ENCODE measurements at places on chromosomes 4 and X.

DNA sequence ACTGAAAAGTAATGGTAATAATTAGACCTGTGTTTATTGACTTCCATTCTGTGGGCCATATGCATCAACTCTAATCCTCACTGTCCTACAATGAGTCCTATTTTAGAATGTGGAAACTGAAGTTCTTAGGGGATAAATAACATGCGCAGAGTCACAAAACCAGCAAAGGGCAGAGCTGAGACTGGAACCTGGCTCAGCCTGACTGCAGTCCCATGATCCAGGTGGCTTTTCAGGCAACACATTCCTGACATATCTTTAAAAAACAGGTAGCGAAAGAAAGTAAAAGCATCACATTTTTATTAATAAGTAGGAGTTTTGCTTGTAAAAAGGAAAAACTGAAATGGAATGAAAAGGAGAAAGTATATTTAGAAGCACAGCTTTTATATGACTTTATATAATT lies 34.7 kb upstream of the PRSS48 start:
- no peak for DNase-seq

DNA sequence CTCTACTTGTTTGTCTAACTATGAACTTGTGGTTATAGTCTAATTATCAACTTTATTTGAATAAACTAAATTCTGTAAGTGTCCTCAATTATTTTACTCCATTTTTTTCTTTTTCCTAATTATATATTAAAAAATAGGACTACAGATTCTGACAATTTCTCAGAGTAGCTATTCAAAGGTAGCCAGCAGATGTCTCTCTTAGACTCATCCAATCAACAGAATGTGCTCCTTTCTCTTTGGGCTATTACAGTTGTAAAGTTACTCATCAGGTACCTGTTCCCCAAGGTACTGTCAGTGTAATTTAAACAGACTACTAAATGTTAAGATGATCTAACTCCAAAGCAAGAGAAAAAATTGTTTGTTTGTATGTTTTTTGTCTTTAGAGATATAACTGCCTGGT lies 248.6 kb downstream of the PCDH18 start:
- DNase-seq: no peak

GRCh38 chrX:132933170-132933569 lies 25.3 kb downstream of the HS6ST2 start:
- no peak for DNase-seq

- DNase-seq: no peak
Measured at GRCh38 chr4:148021686-148022085, 289.8 kb downstream of the ARHGAP10 start.

- no peak for DNase-seq
Measured at GRCh38 chrX:46209768-46210167, 335.5 kb downstream of the ZNF674 start.

- DNase-seq: no peak
Measured at GRCh38 chr4:47744253-47744652, 93.6 kb downstream of the CORIN start.

DNA sequence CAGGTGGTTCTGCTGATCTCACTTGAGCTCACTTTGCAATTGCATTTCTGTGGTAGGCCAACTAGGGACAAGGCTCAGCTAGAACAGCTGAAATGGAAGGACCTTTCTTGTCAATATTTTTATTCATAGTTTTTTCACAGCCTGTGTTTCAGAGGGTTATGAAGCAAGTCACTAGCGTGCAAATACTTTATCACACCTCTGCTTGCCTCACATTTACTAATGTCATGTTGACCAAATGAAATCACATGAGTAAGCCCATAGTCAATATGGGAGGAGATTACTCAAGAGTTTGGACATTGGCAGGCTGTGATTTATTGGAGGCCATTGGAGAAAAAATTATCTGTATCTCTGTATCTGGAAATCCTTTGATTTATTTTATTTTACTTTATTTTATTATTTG lies 628.3 kb upstream of the EPHA5 start:
- no peak for DNase-seq

DNA sequence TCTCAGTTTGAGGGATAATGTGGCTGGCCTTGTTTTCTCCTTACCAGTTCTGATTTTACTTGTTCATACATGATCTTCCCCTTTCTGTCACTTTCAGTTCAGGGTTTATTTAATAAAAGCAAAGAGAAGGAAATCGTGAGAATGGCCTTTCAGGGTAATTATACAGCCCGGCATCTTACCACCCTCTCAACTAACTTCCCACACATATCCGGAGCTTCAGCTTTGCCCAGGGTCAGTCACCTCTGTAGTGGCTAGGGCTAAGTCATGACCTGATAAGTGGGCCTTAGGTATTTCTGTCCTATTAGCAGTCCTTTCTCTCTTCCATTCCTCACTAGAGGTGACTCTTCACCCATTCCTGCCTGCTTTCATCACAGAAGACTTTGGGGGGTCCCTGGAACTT lies 15.8 kb downstream of the TRPC5 start:
- no peak for DNase-seq

DNA sequence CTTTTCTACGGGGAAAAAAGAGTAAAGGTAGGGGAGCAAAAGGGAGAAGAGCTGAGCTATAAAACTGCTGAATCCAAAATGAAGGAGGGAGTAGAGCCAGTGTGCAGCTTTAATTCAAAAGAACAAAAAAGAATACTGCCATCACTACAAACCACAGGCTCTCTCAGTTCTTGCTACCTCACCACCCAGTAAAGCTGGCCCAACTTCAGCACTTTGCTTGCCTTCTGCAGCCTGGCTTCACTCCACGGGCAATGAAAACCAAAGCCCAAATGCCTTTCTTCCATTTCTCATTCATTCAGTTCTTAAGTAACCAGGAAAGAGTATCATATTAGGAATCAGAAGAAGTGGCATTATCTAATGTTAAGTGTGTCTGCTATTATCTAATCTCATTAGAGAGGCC lies 376.8 kb downstream of the BCOR start:
- DNase-seq: no peak

- no peak for DNase-seq
Measured at GRCh38 chrX:152024710-152025109, 50.2 kb upstream of the GABRE start.

DNA sequence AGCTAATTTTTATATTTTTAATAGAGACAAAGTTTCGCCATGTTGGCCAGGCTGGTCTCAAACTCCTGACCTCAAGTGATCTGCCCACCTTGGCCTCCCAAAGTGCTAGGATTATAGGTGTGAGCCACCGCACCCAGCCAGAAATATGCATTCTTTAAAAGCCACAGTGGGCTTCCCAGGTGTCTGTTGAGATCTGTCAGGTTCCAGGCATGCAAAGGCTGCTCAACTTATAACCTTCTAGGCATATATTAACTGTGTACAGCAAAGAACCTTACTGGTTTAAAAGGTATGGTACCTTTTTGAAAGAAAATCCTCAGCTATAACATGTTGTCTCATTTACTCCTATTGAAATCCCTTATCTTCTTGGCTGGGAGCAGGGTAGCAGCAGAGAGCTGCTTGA lies 42.5 kb downstream of the JADE3 start:
- DNase-seq: no peak

DNA sequence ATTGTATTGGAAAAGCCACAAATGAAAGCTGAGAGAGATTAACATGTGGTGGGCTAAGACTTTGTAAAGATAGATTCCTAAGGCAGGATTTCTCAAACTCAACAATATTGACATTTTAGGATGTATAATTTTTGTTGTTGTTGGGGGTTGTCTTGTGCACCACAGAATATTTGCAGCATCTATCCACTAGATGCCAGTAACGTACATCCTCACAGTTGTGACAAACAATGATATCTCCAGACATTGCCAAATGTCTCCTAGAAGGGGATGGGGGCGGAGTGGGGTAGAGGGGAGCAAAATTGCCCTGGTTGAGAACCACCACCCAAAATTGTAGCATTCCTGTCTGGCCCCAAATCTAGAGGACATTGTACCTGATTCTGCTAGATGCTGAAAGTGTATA lies 14.7 kb upstream of the CBR4 start:
- DNase-seq: peak; percentile 59

GRCh38 chr4:155878611-155879010 lies 12.5 kb upstream of the ASIC5 start:
- no peak for DNase-seq

- DNase-seq: no peak
Measured at GRCh38 chrX:10482708-10483107, 137.7 kb downstream of the MID1 start.

- no peak for DNase-seq
Measured at GRCh38 chr4:15488658-15489470, 19.2 kb downstream of the CC2D2A start.

DNA sequence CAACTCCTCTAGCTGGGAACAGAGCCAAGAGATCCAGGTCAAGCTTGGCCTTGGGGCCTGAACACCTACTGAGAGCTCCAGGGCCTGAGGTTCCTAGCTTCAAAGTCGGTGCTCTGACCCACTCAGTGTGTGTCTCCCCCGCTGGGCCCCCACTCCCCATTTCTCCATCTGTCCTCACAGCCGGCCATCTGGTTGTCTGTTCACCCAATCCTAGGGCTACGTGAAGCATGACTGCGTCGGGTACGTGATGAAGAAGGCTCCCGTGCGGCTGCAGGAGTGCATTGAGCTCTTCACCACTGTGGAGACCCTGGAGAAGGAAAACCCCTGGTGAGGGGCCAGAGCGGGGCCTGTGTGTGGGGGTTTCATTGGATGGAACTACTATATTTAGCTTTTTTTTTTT lies 12.3 kb downstream of the USP11 start:
- DNase-seq: no peak

GRCh38 chr4:6134612-6135220 lies 65.6 kb downstream of the JAKMIP1 start:
- no peak for DNase-seq

GRCh38 chr4:106971636-106972035 lies 64.5 kb downstream of the DKK2 start:
- no peak for DNase-seq

- no peak for DNase-seq
Measured at GRCh38 chr4:127048376-127049044, 584.2 kb upstream of the INTU start.

Measured in left lung (tissue), 14 donors.